Stimulated activated CD4-positive, alpha-beta T cell treated with anti-CD3 and anti-CD28 coated beads, Interleukin-4, amount 100 ng/mL, for 48 hours (primary cell): ENCODE measurements at places on chromosomes 7 and 10.

- no peak for DNase-seq
These were observed 67.8 kb downstream of the ZNF248 start for GRCh38 chr10:37789590-37789989.

DNA sequence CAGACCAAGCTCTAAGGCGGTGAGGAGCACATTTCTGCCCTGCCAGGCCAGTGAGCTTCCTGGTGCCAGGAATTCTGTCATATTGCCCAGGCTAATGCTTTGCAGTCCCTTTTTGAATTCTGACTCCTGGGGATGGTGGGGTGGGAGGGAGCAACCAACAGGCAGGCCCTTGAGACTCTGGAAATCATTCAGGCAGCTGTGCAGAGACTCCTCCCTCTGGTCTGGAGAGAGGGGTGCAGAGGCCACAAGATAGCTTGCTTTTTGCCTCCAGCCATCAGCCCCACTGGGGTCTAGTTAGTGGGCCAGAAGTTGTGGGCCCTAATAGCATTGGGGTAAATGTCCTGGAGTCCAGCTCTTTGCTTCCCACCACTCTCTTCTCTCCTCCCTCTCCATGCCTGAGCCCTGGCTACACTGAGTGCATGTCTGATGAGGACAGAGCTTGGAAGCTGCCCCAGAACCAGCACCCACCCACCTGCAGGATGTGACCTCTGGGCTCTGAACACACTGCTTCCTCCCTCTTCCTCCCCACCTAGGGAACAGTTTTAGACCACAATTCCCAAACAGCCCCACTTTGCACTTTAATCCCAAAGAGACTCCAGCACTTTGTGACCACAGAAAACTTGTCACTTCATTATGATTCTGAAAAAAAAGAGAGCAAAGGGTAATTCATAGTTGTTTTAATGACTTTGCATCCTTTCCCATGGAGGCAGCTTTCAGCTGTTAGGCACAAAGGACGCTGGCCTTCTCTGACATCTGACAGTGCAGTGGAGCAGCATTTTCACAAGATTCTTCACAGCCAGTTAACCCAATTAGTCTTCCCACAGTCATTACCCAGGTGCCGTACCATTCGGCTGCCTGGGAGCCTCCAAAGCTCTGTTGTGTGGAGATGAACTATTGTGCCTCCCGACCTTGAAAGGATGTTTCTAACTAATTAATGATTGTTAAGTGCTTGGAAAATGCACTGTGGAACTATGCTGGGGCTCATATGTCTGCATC lies 262.5 kb downstream of the TRIL start:
- DNase-seq, result no peak

DNA sequence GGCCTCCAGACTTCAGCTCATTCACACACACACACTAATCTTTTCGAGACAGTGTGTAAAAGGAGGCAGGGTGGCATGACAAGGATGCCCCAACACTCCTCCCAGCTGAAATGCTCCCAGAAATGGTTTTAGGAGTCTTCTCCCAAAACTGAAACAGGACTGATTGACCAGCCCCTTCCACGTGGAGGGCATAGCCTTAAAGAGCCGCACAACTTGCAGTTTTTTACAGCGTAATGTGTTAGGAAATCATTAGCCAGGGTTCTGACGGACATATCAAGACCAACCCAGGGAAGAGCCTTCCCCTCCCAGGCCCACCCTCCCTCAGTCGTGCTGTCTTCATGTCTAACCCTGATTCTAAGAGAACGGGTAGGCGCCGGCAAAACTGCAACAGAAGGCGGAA lies 224.6 kb downstream of the TNS3 start:
- DNase-seq, result no peak

DNA sequence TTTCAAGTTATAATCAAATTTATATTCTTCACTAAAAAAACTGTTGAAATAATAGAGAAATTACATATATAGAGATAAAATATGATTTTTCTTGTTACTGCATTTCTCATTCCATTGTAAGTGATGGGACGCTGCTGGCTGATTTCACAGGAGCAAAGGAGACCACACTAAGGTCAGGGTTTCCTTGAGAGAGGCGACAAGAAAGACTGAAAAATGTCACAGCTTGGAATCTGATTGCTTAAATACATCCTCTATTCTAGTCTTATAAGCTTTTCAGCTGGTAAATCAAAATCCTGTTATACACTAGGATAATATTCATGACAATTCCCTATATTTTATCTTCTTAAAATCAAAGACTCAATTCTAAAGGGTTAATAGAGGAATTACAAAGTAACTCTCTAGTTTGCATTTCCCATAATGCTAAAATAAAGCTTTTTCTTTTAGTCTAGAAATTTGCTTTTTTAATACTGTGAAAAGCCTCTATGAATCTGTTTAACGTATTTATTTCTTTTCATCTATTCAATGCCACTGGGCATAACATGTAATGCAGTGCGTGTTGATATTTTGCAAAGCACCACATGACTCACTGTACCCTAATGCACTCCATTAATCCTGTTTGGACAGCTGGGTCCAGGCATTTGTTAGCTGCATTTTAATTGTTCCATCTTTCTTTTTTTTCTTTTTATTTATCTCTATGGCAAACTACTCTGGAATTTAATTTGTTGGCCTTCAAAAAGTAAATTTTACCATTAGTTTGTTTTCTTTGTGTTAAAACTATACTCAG lies 81.7 kb downstream of the RNF32 start:
- no peak for DNase-seq

DNA sequence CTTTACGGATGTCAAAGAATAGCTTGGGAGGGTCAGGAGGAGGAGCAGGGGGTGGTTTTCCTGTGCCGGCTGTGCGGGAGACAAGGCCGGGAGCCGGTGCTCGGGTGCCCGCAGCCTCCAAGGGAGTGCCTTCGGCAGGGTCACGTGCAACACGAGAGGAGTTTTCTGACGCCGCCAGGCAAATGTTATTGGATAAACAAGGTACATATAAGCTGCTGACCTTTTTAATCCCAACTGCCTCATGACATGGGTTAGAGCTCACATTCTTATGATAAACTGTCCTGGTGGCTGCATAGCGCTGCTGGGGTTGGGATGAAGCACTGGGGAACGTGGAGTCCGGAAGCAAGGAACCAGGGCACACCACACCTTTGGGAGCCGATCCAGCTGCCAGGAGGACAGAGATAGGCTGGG lies 124.8 kb upstream of the PDLIM1 start:
- DNase-seq, result no peak

DNA sequence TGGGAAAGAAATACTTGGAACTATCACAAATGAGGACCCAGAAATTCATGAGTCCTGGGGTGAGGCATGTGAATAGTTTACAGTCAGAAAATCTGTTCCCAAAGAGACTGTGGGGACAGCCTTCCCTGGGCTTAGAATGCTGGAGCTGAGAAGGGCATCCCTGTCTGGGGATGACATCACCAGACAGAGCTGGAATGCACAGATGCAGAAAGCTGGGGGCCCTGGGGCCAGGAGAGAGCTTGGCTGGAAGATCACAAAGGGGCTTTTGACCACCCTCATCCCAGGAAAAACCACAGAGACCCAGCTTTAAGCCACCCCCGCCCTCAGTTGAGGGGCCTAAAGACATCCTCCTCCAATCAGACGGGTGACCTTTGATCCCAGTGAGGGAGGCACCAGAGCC lies 264.5 kb downstream of the PLXNA4 start:
- DNase-seq, result no peak

DNA sequence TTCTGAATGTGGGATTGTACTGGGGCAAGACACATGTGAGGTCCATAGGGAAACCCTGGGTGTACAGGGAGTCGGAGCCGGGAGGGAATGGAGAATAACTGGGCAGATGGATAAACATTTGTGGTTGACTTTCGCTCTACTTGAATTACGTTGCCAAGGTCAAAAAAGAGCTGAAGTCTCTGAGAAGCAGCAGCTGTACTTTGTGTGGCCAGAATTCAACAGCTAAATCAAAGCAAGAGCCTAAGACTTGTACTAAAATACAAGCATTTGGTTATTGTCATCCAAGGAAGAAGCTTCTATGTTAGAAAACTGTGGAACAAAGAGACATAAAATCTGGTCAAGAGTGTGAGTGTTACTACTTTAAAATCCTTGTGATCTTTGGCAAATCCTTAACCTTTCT lies 457.2 kb downstream of the ARL4A start:
- DNase-seq, result no peak

DNA sequence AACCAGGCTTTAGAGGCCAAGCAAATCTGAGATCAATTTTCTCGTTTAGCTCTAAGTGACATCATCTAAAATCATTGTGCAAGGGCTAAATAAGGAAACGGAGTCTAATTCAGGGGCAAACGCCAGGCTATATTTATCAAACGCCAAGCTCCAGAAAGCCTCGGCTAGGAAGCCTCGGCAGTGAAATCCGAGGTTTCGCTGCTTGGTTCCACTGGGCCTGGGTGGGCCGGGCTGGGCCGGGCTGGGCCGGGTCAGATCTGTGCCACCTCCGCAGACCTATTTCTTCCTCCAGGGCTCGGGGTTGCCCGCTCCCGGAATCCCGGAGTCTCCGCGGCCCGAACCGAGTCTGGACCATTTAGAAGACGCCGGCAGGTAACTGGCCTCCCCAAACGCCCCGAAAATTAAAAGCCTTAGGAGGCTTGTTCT lies 459 bp upstream of the FEZF1 start:
- DNase-seq, result no peak

GRCh38 chr10:118332236-118332635 lies 9.9 kb downstream of the FAM204A start:
- no peak for DNase-seq
